ENCODE measurements at places on chromosomes 3 and 15.
A peak's percentile ranks its signal among the peaks of the same experiment; 100 is the strongest.

GRCh38 chr3:69719587-69720122, 19.6 kb upstream of the MITF start:
- DNase-seq, result no peak

- no peak for DNase-seq
Measured at GRCh38 chr3:161975201-161975600, 478.6 kb downstream of the OTOL1 start.

- DNase-seq, result no peak
Measured at GRCh38 chr3:159817571-159817970, 171.1 kb upstream of the IL12A start.

- no peak for DNase-seq
Measured at GRCh38 chr3:45904931-45905330, 18.6 kb downstream of the CCR9 start.

DNA sequence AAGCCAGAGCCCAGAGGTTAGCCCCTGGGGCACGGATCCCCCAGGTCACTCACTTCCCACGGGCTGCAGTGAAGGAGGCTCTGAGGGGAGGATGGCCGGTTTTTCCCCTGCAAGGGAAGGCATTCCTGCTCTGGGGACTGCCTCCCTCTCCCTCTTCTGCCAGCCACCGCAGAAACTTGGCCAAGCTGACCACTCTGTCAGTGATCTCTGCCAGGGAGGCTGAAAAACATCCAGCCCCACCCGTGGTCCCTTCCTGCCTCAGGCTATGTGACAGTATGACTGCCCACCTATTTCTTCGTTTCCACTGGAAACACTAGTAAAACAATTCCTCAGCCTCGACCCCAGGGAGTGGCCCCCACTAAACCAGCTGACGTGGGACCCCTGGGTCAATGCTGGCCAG, 14.6 kb upstream of the FANCD2 start:
- no peak for DNase-seq

- no peak for DNase-seq
Measured at GRCh38 chr3:185337231-185337816, 25.6 kb upstream of the MAP3K13 start.

- no peak for DNase-seq
Measured at GRCh38 chr3:13065727-13066126, 7.5 kb downstream of the IQSEC1 start.

DNA sequence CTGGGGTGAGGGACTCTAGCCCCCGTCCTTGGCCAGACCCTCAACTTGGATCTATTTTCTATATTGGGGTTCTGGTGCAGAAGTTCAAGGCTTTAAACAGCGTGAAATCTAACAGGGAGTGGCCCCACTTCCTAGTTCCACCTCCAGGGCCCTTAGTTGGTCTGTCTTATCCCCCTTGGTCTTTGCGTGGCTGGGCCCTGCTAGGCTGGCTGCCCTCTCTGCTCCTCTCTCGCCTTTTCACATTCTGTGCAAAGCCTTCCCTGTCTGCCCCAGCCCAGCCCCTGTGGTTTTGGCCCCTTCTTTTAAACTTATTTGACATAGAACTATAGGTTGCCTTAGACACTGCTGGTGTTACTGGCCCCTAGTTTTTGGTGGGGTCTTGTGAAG, 5.6 kb downstream of the PPCDC start:
- no peak for DNase-seq

- no peak for DNase-seq
Measured at GRCh38 chr15:98324341-98324970, 323.9 kb upstream of the IGF1R start.

DNA sequence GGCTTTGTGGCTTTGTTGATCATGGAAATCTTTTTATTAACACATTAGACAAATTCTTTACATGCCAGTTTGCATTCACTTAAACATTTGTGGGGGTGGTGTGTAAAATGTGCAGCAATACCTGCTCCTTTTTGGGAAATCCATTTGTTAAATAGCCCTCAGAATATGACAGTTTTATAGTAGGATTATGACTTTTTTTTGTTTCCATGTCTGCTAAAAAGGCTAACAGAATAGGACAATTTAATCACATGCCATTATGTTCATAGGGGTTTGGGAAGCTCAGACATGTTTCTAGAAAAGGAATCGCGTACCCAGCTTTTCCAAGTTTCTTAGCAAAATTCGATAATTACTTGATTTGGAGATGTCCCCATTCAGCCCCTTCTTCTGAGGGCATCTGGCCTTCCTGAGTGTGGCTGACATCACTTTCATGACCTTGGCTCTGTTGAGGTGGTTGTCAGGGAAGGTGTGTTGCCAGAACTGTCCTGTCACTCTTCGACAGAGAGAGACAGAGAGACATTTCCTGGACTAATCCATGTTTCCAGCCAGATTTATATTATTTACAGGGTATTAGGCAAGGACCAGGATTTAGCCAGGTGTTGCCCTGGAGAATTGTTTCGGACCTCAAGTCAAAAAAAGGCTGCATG, 126.4 kb downstream of the PTPRG start:
- DNase-seq, result no peak

- no peak for DNase-seq
Measured at GRCh38 chr15:74445816-74446763, 12.3 kb upstream of the SEMA7A start.

DNA sequence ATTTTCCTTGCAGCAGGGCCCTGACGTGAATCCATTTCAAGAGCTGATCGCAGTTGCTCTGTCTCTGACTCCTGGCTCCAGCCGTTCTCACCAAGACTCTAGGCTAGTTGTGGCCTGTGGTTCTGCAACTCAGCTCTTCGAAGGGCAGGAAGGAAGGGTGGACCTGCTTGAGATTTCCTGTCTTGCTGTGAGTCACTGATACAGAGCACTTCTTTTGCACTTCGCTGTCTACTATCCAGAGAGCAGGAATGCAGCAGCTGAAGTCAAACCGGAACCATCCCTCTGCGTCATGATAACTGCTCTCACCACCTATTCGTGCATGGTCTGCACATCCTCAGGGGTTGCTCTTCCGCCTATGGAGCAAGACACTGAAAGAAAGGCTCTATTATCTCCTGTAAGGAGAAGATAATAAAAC, 59.7 kb downstream of the RAP2B start:
- peak; percentile 56 for DNase-seq

GRCh38 chr3:189344996-189345395, 173.2 kb downstream of the TPRG1 start:
- DNase-seq, result no peak

- DNase-seq, result no peak
Measured at GRCh38 chr3:133996996-133997395, 32.7 kb downstream of the SLCO2A1 start.

GRCh38 chr3:107411779-107412178, 34.5 kb downstream of the CCDC54 start:
- no peak for DNase-seq

GRCh38 chr3:168396861-168397260, 301.1 kb upstream of the GOLIM4 start:
- no peak for DNase-seq

- DNase-seq, result no peak
Measured at GRCh38 chr3:118945834-118946233, 88.8 kb downstream of the IGSF11 start.

DNA sequence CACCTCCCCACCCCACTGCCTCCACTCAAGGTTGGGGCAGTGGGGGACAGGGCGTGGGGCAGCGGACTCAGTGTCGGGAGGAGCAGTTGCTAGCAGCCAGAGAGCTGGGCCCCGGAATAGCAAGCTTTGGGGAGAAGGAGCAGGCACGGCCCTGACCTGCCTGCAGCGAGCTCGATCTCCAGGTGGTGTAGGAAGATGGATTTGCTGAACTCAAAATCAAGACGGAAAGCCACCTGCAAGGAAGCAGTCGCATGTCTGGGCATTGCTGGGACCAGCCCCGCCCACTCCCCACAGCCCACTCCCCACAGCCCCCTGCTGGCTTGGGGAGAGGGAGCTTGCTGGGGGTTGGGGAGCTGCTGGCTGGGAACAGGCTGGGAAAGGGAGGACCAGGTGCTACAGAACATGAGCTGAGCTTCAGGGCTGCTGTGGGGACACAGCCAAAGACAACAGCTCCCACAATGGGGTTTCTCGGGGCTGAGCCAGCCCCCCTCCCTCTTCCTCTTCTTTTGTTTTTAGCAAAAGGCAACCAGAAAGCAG, 38.0 kb downstream of the FEM1B start:
- DNase-seq, result no peak

DNA sequence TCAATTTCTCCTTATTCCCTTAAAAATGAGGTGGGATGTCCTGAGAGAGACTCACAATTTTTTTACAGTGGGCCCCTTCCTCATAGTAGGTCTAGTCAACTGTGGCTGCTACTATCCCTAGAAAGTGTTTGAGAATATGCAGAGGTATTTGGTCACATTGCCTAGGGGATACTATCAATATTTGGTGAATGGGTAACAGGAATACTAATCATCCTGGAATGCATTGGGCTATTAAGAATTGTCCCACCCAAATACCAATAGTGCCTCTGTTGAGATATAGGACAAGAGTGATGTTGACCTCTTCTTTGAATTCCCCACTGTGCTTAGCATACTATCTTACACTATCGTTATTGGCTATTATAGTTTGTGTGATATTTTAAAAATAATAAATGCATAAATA, 389.4 kb downstream of the DIPK2A start:
- no peak for DNase-seq

GRCh38 chr3:70176224-70176623, 136.2 kb downstream of the MDFIC2 start:
- DNase-seq, result no peak

- no peak for DNase-seq
Measured at GRCh38 chr3:16528106-16528505, 14.6 kb upstream of the RFTN1 start.

GRCh38 chr15:101010781-101011180, 91.6 kb downstream of the LRRK1 start:
- no peak for DNase-seq

- no peak for DNase-seq
Measured at GRCh38 chr3:20810555-20810954, 624.5 kb upstream of the SGO1 start.

DNA sequence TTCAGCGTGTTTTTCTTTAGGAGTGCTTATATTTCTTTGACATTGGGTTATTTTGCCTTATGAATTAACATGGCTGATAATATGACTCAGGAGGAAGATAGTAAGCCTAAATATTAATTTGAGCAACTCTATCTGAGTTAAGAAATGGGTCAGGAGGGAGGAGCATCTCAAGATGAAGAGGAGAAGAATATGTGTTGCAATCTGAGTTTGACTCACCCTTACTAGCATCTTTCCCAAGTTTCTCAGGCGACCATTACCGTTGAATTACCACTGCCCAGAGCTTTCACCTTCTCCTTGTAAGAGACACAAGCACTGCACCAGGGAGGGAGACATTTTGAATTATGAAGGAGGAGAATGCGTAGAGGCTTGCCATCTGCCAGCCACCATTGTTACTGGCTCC, 138.3 kb upstream of the MYRIP start:
- DNase-seq, result no peak

- DNase-seq, result no peak
Measured at GRCh38 chr3:43043071-43043766, 62.7 kb downstream of the POMGNT2 start.

- no peak for DNase-seq
Measured at GRCh38 chr3:141707741-141708203, 30.3 kb upstream of the RNF7 start.

GRCh38 chr3:125271127-125271526, 58.6 kb upstream of the SLC12A8 start:
- DNase-seq, result no peak

DNA sequence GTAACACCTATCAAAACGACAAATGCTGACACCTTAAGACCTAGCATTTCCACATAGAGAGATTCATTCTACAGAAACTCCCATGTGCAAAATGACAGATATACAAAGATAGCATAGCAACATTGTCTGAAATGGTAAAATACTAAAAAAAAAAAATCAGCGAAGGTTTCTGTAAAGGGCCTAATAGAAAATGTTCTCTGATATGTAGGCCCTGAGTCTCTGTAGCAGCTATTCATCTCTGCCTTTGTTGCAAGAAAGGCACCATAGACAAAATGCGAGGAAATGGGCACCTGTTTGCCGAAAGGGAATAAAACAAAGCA, 631 bp upstream of the MFGE8 start:
- no peak for DNase-seq

DNA sequence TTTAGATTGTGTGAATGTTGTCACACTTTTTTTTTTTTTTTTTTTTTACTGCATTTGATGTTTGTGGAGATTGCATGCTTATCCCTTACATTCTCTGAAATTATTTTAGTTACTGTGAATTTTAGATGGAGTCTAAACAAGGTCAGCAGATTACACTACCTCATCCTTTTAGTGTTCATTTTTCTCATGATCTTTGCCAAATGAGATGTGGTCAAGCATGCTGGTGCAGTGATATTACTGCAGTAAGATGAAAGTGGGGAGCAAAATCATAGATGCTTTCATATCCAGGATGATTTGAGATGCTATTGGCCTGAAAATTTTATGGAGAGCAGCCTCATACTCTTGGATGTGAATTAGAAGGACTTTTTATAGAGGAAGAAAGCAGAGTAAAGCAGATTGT, 45.8 kb downstream of the SLC25A26 start:
- DNase-seq, result no peak

DNA sequence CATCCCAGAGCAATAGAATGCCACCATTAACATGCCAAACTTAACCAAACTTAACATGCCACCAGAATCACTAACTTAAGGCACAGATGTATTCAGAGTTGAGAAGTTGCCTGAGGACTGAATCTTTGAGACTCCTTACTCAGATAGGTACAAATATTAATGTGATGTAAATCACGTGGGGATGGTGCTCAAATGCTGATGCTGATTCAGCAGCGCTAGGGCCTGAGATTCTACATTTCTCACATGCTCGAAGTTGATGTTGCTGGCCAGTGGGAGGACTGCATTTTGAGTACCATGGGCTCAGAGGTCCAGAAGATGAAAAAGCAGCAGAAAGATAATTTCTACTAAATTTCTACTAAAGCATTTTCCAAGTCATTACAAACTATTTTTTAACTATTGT, 54.1 kb downstream of the RPL22L1 start:
- DNase-seq, result no peak

GRCh38 chr3:53566461-53567145, 72.2 kb downstream of the CACNA1D start:
- DNase-seq, result no peak

DNA sequence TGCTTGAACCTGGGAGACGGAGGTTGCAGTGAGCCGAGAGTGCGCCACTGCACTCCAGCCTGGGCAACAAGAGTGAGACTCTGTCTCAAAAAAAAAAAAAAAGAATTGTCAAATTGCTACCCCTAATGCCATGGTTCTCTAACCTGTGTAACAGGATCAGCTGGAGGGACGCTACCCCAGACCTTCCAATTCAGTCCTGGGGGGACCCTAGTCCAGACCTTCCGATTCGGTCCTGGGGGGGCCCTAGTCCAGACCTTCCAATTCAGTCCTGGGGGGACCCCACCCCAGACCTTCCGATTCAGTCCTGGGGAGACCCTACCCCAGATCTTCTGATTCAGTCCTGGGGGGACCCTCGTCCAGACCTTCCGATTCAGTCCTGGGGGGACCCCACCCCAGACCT, 29.8 kb upstream of the MUC20 start:
- DNase-seq, result no peak

DNA sequence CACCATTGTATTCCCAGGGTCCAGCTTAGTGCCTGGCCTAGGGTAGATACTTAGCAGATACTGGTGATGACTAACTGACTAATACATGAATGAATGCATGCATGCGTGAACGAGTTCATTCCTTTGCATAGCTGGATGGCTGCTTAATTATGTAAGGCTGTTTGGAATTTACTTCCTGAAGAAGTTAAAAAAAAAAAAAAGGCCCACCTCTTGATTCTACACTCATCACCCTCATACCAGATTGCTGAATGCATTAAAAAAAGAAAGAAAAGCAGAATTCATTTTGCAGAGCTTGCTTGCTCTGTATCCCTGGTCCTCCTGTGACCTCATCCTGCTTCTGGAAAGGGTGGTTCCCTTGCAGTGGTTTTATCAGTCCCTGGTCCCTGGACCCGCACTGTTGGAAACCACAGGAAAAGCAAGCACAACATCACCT, 277.6 kb upstream of the CFAP20DC start:
- DNase-seq, result no peak
